SK-N-SH (cell line): ENCODE measurements at places on chromosomes 6 and 20. TPM values are rescaled to one million over a fixed set of nuclear protein-coding genes. Genes with fewer than 3 reads are reported as not detected.

- no peaks in the 10 kb centered on the region for H3K27me3 ChIP-seq
- H3K36me3 ChIP-seq: peaks cover 70% of the 10 kb centered on the region
- H3K4me3 ChIP-seq: no peak overlapping the region
- H3K27ac ChIP-seq: no peak overlapping the region
Observed at GRCh38 chr6:129621252-129621651, 88.7 kb downstream of the ARHGAP18 start.

GRCh38 chr6:151869345-151869744 is 61.9 kb downstream of the ESR1 start:
- H3K27ac ChIP-seq: no peak overlapping the region
- no peaks in the 10 kb centered on the region for H3K27me3 ChIP-seq
- no peak overlapping the region for H3K4me3 ChIP-seq
- no peaks in the 10 kb centered on the region for H3K4me1 ChIP-seq

DNA sequence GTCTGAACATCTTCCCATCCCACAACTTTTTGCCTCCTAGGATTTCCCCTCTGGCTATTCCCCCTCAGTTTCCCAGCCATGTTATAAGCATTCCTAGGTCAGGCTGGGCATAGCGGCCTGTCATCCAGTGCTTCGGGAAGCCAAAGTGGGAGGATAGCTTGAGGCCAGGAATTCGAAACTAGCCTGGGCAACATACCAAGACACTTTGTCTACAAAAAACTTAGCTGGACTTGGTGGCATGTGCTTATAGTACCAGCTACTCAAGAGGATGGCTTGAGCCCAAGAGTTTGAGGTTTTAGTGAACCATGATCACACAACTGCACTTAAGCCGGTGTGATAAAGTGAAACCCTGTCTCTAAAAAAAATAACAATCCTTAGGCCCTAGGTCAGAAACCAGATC is 447.4 kb downstream of the KIF16B start:
- H3K27ac ChIP-seq: no peak overlapping the region
- H3K4me3 ChIP-seq: no peak overlapping the region
- H3K36me3 ChIP-seq: no peaks in the 10 kb centered on the region

DNA sequence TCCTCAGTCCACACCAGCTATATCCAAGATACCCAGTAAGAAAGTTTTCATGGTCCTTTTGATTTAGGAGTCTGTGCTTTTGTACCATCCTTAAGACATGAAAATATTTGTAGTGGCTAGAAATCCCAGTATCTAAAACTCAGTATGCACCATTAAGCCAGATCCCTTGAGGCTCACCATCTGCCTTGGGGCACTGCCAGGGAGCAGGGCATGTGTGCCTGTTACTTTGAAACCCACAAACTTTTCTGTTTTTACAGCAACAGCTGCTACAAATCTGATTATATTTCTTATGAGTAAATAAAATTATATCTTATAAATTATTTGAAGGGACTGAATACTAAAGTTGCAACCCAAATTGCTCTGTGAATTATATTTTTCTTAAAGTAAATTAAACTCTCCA is 290.5 kb upstream of the MANEA start:
- H3K36me3 ChIP-seq: peaks cover 3% of the 10 kb centered on the region
- no peak for DNase-seq
- peaks cover 2% of the 10 kb centered on the region for H3K4me1 ChIP-seq
- H3K27me3 ChIP-seq: no peaks in the 10 kb centered on the region

DNA sequence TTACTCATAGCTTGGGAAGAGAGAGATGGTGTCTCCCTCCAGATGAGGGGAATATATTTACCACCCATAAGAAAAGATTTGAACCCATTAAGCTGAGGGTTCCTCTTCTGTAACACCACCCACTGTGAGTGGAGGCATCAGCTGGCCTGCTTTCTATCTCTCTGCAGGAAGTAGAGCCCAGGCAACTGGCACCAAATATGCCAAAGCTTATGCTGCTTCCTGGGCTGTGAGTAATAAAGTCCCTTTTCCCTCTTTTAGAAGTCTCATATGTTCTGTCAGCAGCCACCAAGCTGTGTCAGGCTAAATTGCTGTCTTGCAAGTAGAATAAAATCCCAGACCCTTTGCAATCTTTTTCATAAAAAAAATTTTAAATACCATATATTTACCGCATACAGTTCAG is 241.4 kb downstream of the LAMA2 start:
- no peak for DNase-seq
- H3K27me3 ChIP-seq: peaks cover 12% of the 10 kb centered on the region; the same call in 1 of the 2 replicates
- H3K4me3 ChIP-seq: no peak overlapping the region
- H3K4me1 ChIP-seq: no peaks in the 10 kb centered on the region
- no peaks in the 10 kb centered on the region for H3K36me3 ChIP-seq

DNA sequence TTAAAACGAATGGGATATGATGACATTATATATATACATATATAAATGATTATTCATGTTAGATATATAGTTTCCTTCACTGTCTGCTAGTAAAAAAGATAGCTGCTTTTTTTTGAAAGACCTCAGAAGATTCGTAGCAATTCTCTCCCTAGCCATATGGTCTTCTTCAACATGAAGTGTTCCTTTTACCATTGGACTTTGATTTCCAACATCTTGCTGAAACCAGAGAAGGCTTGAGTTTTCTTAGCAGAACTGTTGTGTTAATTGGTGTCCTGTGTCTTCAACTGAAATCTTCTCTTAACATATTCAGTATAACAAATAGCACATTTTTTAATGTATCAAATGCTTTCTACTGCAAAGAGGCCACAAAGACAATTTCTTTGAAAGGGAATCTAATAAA is 55.3 kb downstream of the FNDC1 start:
- no peak for DNase-seq
- H3K4me1 ChIP-seq: no peaks in the 10 kb centered on the region
- no peak overlapping the region for H3K4me3 ChIP-seq
- peaks cover 57% of the 10 kb centered on the region for H3K27me3 ChIP-seq

GRCh38 chr6:82484737-82485626 is 121.4 kb downstream of the TPBG start:
- no peaks in the 10 kb centered on the region for H3K27me3 ChIP-seq
- no peak overlapping the region for H3K27ac ChIP-seq
- no peaks in the 10 kb centered on the region for H3K4me1 ChIP-seq
- DNase-seq: no peak
- no peaks in the 10 kb centered on the region for H3K36me3 ChIP-seq

DNA sequence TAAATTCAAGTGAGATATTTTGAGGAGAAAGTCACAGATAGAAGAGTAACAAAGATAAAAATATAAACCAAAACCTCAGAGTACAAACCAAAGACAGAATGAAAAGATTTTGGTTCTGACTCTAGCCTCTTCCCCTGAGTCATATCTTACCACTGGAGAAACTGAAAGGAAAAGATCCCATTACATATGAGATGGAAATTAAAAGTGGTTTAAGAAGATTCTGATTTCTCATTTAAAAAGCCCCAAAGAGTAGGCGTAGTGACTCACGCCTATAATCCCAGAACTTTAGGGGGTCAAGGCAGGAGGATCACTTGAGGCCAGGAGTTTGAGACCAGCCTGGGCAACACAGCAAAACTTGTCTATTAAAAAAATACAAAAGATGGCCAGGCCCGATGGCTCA is 30.6 kb downstream of the SPINT4 start:
- DNase-seq: no peak
- H3K36me3 ChIP-seq: no peaks in the 10 kb centered on the region
- H3K4me1 ChIP-seq: no peaks in the 10 kb centered on the region
- no peak overlapping the region for H3K27ac ChIP-seq

E2F1 gene
- polyA plus RNA-seq: 12.4 and 15.0 TPM in 2 replicates

EPPIN gene
- polyA plus RNA-seq: not detected in 2 replicates

JPH2 gene
- 0.67 and 0.75 TPM in 2 replicates for polyA plus RNA-seq

LY6G6C gene
- polyA plus RNA-seq: 0.08 TPM in 1 of 2 replicates, not detected in the other

FOXS1 gene
- polyA plus RNA-seq: 0.73 and 0.99 TPM in 2 replicates

SLC32A1 gene
- polyA plus RNA-seq: not detected in 2 replicates

LCA5 gene
- 0.61 and 0.86 TPM in 2 replicates for polyA plus RNA-seq
